ENCODE measurements at places on chromosomes 2 and 18.

DNA sequence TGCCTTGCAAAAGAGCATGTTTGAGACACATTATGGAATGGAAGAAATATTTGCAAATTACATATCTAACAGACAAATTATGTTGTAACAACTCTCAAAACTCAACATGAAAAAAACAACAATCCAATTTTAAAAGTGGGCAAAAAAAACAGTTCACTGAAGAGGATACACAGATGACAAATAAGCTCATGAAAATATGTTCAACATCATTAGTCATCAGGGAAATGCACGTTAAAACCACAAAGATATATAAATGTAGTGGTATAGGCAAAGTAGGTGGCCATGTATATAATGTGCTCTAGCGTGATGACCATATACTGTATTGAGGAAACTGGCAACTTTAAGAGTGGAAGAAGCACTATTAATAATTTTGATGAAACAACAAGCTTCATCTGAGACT, 220.1 kb downstream of the IRS1 start:
- DNase-seq, result peak; percentile 40

- DNase-seq, result peak; percentile 57
These were observed 634 bp downstream of the PTPRM start for GRCh38 chr18:7567474-7568425.

GRCh38 chr18:75530118-75530517, 102.6 kb upstream of the SMIM21 start:
- DNase-seq, result no peak

DNA sequence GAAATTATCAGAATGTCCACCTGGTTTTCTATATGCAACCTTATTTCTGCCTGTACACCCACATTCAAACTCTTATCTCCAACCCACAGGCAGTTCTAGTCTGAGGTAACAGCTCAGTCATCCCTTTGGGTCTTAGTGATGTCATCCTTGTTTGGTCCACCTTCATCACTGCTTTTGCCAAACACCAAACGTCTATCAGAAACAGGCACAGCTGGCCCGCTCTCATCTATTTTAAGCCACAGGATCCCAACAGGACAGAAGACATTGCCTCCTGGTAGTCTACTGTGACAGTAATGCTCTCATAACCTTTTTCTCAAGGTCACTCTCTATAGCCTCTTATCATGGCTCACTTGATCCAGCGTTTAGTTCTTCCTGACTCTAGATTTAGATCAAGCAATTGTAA, 99.0 kb upstream of the CHAC2 start:
- no peak for DNase-seq

DNA sequence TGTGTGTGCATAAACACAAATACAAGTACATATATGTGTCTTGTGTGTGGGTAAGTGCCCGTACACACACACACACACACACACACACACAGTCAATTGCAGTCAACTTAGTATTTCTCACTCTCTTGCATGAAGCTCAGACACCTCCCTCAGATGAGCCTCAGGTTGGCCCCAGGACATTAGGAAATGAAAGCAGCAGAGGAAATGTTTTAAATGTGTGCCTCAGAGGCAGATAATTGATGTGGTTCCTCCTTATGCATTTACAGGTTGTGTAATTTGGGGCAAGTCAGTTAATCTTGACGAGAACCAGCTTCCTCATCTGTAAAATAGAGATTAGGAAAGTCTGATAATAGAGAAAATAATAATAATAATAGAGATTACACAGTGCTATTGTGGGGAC, 814.0 kb upstream of the ID2 start:
- DNase-seq, result no peak

GRCh38 chr2:25740810-25741381, 67.5 kb upstream of the DTNB start:
- peak; percentile 63 for DNase-seq

DNA sequence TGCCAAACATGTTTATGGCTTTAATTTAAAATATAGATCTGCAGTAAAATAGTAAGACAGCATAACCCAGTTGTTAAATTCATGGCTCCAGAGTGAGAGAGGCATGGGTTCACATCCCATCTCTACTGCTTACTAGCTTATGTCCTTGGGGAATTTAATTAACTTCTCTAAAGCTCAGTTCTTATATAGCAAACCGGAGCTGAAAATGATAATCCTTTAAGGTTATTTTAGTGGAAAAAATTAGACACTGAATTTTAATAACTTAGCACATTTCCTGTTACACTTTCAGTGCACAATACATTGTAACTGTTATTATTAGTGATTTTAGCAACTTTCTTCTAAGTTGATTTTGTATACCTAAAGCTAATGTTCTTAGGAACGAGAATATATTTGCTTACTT, 14.8 kb downstream of the SCN9A start:
- DNase-seq, result no peak

- no peak for DNase-seq
These were observed 60.3 kb downstream of the FARSB start for GRCh38 chr2:222595581-222595980.

DNA sequence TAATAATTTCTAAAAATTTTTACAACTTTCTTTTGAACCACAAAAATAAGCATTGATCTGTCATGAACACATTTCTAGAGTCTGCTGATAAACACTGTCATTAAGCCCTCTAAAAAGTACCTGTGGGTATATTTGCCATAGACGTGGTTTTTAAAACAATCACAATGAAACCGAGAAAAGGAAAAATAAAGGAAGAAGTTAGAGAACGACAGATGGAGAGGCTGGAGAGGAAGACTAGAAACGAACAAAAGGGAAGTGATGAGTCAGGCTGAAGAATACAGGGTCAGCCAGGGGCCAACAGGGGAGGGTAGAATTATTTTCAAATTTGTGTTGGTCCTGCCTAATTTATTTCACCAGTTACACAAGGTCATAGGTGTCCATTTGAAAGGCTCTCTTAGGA, 62.0 kb downstream of the MYL12B start:
- DNase-seq, result no peak

- no peak for DNase-seq
These were observed 6.5 kb downstream of the TMEM163 start for GRCh38 chr2:134712299-134712698.

DNA sequence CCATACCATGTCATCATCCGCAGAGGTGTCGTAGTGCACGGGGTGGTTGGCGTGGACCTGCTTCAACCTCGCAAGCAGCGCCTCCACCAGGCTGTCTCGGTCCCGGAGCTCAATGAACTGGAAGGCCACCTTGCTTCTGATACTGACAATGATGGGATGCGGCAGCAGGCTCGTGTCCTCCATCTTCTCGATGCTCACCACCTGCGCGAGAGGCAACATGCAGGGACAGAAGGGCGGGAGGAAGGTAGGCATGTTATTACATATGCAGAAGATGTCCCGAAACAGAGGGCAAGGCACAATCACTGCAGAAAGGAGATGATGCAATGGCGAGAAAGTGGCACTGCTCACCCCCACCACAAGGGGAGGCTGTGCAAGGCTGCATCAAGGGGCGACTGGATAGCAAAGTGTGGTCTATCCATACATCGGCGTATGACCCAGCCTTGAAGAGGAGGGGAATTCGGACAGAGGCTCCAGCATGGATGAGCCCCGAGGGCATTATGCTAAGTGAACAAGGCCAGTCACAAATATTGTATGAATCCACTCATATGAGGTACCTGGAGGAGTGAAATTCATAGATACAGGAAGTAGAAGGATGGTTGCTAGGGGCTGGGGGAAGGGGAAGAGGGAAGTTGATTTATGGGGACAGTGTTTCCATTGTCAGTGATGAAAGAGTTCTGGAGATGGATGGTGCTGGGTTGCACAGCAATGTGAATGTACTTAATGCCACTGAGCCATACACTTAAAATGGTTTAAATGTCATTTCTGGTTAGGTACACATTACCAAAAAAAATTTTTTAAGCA, 36.6 kb downstream of the RPL31 start:
- peak; percentile 15 for DNase-seq
